ENCODE measurements at places on chromosomes 12 and 14.

DNA sequence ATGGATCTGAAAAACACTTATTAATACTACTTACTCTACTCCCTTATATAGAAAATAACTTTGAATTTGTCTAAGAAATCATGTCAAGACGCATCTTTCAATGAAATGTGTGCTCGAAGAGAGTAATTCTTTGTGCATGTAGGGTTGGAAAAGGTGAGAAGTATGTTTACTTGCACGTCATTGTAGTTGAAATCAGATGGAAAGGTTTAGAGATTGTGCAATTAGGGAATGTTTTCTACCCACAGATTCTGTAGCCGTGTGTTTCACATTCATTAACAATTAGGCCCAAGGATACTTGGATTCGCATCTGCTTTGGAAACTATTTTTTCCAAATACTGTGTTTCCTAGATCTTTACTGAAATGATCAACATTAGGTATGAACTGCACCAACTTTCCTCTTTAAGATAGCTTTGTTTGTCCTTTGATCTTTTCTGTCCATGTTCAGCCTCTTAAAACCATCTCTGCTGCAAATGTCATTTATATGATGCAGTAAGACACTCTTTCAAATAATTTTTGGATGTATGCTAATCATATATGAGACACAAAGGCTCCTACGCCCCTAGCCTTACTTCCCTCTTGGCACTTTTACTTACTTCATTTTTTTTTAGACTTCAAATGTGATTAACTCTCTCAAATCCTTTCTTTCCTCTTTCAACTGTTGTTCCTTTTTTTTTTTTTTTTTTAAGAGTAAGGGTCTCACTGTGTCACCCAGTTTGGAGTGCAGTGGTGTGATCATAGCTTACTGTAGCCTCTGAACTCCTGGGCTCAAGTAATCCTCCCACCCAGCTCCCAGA, 58.0 kb upstream of the PSMA6 start:
- H3K27ac ChIP-seq, result no peak overlapping the region
- H3K27me3 ChIP-seq, result no peaks in the 10 kb centered on the region
- no peak for DNase-seq

GRCh38 chr12:123076604-123077297, 74.1 kb downstream of the PITPNM2 start:
- DNase-seq, result no peak
- H3K27ac ChIP-seq, result no peak overlapping the region
- no peaks in the 10 kb centered on the region for H3K4me1 ChIP-seq
- H3K4me3 ChIP-seq, result no peak overlapping the region

- no peak overlapping the region for H3K27ac ChIP-seq
- no peak for DNase-seq
- H3K36me3 ChIP-seq, result no peaks in the 10 kb centered on the region
- no peaks in the 10 kb centered on the region for H3K27me3 ChIP-seq
- peaks cover 5% of the 10 kb centered on the region for H3K4me1 ChIP-seq
- no peak overlapping the region for H3K4me3 ChIP-seq
These were observed 17.0 kb downstream of the ANO6 start for GRCh38 chr12:45232756-45233372.

DNA sequence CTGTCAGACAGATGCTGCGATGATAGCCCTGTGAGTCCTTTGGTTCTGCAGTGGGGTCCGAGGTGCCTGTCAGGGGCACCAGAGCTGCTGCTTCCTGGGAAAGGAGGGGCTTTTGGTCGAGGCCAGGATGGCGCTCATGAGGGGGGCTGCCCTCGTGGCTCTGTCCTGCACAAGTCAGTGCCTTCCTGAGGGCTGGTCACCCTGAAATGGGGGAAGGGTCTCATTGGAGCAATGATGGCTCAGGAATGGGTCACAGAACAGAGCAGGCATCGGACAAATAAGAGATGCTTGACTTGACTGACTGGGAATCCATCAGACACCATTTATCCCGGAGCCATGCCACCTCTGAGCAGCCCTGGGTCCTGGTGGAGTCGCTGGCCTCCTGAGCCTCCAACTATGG, 121.9 kb downstream of the ADGRD1 start:
- DNase-seq, result no peak
- no peak overlapping the region for H3K4me3 ChIP-seq
- no peaks in the 10 kb centered on the region for H3K36me3 ChIP-seq
- H3K4me1 ChIP-seq, result no peaks in the 10 kb centered on the region
- H3K27me3 ChIP-seq, result no peaks in the 10 kb centered on the region

GRCh38 chr14:50794068-50794645, 36.8 kb downstream of the NIN start:
- H3K4me3 ChIP-seq, result no peak overlapping the region
- DNase-seq, result no peak
- no peak overlapping the region for H3K27ac ChIP-seq
- no peaks in the 10 kb centered on the region for H3K27me3 ChIP-seq
- H3K36me3 ChIP-seq, result no peaks in the 10 kb centered on the region
- no peaks in the 10 kb centered on the region for H3K4me1 ChIP-seq

DNA sequence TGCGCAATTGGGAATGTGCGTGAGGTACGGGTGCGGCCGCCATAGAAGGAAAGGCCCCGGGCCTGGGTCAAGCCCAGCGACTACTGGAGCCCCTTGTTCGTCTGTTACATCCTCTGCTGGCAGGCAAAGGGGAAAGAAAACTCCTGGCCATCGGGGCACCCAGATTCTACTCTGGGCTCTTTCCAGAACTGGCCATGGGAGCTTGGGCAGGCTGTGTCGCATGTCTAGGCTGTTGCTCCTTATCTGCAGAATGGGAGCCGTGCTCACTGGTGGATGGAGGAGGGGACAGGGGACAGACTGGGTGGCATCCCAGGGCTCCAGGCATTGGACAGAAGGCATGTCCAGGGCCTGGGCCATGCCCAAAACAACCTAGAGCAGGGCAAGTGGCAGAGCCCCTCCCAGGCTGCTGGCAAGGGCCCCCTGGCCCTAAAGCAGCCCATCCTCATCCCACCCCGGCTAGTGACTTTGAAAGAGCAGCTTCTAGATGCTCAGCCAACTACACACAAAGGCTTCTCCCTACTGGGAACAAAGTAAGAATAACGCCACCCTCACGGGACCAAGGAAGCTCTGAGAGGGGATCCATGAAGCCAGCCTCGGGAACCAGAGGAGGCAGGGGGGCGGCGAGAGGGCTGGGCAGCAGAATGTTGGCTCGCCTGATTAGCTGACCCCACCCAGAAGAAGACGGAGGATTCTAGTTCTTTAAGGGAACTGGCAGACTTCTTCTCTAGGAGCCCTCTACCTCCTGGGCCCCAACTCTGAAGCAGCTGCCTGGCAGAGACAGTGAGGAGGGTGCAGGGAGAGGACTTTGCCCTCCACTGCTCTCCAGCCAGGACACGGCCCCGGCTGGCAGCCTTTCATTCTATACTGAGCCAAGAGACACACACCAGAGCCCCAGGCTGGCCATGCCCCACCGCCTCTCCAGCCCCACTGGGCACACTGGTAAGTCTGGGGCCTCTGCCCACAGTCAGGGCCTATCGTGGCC, 96.8 kb downstream of the SINHCAF start:
- no peak overlapping the region for H3K4me3 ChIP-seq
- H3K27me3 ChIP-seq, result no peaks in the 10 kb centered on the region
- H3K36me3 ChIP-seq, result no peaks in the 10 kb centered on the region
- H3K4me1 ChIP-seq, result peaks cover 2% of the 10 kb centered on the region
- no peak for DNase-seq

DNA sequence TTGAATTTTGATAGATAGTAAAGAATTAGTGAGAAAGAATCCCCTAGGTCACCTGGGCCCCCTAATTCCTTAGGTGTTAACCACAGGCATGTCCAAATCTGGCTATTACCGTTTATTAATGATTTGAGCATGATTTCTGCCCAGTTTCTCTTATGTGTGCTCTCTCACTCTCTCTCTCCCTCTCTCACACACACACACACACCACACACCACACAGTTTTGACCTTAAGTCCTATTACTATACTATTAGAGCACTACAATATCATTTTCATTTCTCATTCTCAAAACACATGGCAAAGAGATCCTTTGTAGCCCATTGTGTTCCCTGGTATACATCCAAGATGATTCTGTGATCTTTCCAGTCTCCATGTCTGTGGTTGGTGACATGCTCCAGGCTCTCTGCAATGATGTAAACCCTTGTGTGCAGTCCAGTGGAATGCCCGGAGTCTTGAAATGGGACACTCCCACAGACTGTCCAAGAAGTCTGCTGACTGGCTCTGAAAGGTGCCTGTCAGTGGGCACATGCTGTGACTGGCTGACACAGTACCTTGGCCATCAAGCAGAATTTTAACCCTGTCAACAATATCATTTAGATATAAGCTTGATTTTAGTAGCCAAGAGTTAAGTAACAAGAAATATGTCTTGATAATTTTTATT, 96.2 kb downstream of the FIGNL2 start:
- H3K4me3 ChIP-seq, result no peak overlapping the region
- no peak for DNase-seq
- H3K27ac ChIP-seq, result no peak overlapping the region
- no peaks in the 10 kb centered on the region for H3K36me3 ChIP-seq
- H3K4me1 ChIP-seq, result no peaks in the 10 kb centered on the region

DNA sequence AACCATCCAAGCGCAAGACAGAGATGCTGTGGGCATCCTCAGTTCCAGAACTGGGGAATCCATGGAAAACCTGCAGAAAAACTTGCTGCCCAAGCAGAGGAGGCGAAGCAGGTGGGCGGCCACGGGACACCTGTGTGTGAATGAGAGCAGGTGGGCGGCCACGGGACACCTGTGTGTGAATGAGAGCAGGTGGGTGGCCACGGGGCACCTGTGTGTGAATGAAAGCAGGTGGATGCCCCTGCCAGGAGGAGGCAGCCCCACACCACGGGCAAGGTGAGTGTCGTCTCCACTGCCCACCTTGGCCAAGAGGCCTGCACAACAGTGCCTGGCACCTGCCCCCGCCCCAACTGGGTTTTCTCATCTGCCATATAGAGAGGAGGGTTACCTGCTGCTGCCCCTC, 59.2 kb downstream of the GSC start:
- DNase-seq, result no peak
- H3K4me3 ChIP-seq, result no peak overlapping the region
- no peak overlapping the region for H3K27ac ChIP-seq
- H3K27me3 ChIP-seq, result no peaks in the 10 kb centered on the region

DNA sequence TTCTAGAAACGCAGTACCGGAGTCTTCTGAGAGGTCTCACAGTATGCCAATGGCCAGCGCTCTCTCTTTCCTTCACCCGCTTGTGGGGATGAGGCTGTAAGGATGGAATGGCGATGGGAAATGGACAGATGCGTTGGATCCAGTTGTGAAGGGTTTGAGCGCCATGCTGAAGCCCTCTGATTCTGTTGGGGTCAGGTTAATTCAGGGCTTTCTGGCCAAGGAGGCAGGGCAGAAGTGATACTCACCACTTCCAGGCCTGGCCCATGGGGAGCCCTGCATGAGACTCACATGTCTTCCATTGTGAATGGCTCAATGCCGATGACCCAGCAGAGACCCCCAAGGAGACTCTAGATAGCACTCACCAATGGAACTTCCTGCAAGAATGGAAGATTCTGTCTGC, 114.3 kb downstream of the BCL11B start:
- H3K4me3 ChIP-seq, result no peak overlapping the region
- no peaks in the 10 kb centered on the region for H3K4me1 ChIP-seq
- no peak overlapping the region for H3K27ac ChIP-seq

- H3K4me1 ChIP-seq, result peaks cover 4% of the 10 kb centered on the region
- H3K27me3 ChIP-seq, result no peaks in the 10 kb centered on the region
- H3K36me3 ChIP-seq, result no peaks in the 10 kb centered on the region
- DNase-seq, result no peak
- no peak overlapping the region for H3K27ac ChIP-seq
These were observed 141.9 kb downstream of the KIF26A start for GRCh38 chr14:104280085-104280901.

GRCh38 chr12:109687250-109687649, 26.4 kb upstream of the FAM222A start:
- no peaks in the 10 kb centered on the region for H3K4me1 ChIP-seq
- no peaks in the 10 kb centered on the region for H3K27me3 ChIP-seq
- H3K4me3 ChIP-seq, result no peak overlapping the region
- H3K27ac ChIP-seq, result no peak overlapping the region
- DNase-seq, result no peak
- H3K36me3 ChIP-seq, result no peaks in the 10 kb centered on the region

DNA sequence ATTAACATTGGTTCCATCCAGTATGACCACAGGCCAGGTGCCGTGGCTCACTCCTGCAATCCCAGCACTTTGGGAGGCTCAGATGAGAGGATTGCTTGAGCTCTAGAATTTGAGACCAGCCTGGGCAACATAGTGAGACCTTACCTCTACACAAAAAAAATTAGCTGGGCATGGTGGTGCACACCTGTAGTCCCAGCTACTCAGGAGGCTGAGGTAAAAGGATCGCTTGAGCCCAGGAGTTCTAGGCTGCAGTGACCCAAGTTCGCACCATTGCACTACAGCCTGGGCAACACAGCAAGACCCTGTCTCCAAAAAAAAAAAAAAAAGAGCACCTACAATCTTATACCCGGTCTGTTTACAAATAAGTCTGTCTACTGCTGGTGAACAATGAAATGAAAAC, 9.9 kb downstream of the LTA4H start:
- no peak for DNase-seq
- no peak overlapping the region for H3K4me3 ChIP-seq
- no peak overlapping the region for H3K27ac ChIP-seq
- no peaks in the 10 kb centered on the region for H3K27me3 ChIP-seq
- H3K4me1 ChIP-seq, result no peaks in the 10 kb centered on the region
- H3K36me3 ChIP-seq, result peaks cover 8% of the 10 kb centered on the region

GRCh38 chr12:80509781-80510556, 65.9 kb downstream of the PTPRQ start:
- no peaks in the 10 kb centered on the region for H3K36me3 ChIP-seq
- H3K27me3 ChIP-seq, result no peaks in the 10 kb centered on the region
- no peaks in the 10 kb centered on the region for H3K4me1 ChIP-seq
- no peak overlapping the region for H3K27ac ChIP-seq

DNA sequence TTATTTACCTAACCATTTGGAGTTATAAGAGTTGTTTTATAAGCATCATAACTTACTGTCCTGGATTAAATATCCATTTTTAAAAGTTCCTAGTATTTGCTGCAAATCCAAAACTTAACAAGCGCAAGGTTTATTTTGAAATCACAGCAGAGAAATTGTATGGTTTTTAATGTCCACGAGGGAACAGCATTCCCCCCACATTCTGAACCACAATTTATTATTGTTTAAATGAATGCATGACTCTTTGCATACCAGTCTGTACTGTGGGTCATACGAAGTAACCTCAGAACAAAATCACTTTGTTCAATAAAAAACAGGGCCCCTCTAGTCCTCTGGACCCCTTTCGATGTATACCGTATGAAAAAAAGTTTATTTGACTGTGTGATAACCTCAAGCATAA, 75.9 kb downstream of the DACT1 start:
- H3K4me3 ChIP-seq, result no peak overlapping the region
- H3K36me3 ChIP-seq, result no peaks in the 10 kb centered on the region
- no peaks in the 10 kb centered on the region for H3K27me3 ChIP-seq
- DNase-seq, result no peak

DNA sequence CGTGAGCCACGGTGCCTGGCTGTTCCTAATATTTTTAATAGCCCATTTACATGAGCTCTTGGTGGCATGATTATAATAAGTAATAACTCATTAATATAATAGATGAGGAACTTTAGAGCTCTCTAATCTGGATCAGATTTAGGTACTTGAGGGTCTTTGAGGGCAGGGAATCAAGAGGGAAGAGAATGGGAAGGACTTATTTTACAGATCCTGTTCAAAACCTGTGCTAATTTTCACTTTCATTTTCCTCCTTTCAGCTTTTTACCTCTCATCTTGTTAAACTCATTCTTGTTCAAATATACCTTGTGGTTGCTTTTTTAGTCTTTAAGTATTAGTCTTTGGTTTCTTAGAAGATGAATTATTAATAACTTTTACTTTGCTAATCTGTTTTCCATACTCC, 5.6 kb downstream of the NECAP1 start:
- H3K4me3 ChIP-seq, result no peak overlapping the region
- H3K27me3 ChIP-seq, result no peaks in the 10 kb centered on the region
- H3K4me1 ChIP-seq, result no peaks in the 10 kb centered on the region
- H3K36me3 ChIP-seq, result peaks cover 4% of the 10 kb centered on the region
- no peak for DNase-seq
